Glomerular endothelial cell (primary cell): ENCODE measurements at places on chromosomes 6 and 20.

GRCh38 chr6:96659084-96659845 lies 96.3 kb downstream of the FHL5 start:
- no peak for DNase-seq

DNA sequence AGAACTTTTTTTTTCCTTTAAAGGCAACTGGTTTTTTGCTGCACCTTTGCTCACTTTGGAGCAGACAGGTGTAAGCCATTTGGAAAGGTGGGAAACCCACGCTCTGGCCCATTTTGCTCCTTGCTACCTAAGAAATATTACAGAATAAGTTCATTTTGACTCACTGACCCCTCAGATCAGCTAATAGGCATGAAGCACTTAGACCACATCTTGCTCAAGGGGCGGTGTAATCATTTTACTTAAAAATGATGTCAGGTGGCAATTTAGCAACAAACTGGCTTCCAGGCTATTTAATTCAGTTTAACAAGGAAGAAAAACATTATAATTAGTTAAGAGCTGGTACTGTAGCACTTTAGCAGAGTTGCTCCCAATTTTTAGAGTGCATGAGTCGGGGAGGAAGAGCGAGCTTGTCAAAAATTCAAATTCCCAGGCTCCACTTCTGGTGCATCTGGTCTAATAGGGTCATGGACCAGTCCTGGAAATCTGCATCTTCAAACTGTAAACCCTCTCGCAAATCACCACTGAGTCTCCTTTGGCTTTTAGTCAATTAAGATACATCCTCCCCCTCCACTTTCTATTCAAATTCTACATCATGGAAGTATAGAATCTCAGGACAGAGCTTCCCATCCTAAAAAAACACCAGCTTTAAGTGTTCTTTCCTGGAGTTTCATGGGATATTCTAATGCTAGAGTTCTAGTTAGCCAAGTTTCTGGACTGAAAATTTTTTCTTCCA lies 38.2 kb downstream of the JAG1 start:
- DNase-seq: no peak

- no peak for DNase-seq
Measured at GRCh38 chr20:53844259-53844658, 226.1 kb downstream of the BCAS1 start.

GRCh38 chr6:74901576-74901975 lies 304.3 kb downstream of the COL12A1 start:
- no peak for DNase-seq

DNA sequence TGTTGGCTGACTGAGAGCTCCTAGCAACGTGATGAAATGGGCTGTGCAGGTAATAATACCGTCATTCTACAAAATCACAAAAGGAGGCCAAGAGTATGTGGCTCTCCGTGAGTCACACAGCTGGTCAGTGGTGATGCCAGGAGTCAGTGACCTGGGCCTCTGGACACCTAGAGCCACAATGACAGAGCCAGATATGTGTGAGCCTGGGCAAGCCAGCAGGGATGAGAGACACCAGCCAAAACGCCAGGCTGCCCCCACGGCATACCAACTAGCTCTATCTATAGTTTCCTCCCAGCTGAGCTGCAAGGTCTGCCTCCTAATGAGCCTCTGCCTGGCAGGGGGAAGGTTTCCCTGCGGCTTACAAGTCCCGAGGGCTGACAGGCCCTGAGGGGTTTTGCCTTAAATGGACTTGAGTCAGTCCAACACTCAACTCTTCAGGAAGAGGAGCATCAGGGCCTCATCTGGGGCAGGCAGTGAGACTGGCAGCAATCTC lies 70.0 kb downstream of the CPNE5 start:
- no peak for DNase-seq

DNA sequence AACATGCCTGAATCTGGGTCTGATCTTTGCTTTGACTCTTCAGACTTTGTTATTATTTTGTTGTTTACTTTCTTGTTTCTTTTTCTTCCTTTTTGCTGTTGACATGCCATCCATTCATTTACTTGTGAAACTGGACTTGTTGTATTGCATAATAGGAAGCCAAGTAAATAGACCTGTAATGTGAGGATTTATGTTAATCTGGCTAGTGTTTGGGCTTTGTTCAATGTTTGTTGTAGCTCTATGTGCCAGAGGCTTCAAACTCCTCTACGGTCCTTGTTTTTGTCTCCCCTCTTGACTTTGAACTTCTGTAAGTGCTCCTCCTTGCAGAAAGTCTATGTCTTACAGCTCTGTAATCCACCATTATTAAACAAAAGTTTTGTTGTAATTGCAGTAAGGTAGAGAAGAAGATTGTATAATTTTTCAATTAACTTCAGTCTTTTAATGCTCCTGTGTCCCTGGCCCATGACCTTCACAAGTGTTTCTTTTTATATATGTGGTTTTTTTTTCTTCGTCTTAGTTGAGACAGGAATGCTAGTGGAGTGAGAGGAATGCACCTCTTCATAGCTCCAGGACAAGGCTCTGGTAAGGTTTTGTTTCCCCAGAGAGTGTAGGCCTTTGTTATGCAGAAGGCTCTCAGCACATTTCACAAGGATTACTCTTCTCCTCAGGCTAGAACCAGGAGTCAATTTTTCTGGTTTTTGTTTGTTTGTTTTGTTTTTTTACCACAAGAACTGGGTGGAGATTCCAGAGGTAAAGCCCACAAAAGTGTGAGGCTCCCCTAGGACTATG lies 1061.8 kb upstream of the CITED2 start:
- DNase-seq: no peak

DNA sequence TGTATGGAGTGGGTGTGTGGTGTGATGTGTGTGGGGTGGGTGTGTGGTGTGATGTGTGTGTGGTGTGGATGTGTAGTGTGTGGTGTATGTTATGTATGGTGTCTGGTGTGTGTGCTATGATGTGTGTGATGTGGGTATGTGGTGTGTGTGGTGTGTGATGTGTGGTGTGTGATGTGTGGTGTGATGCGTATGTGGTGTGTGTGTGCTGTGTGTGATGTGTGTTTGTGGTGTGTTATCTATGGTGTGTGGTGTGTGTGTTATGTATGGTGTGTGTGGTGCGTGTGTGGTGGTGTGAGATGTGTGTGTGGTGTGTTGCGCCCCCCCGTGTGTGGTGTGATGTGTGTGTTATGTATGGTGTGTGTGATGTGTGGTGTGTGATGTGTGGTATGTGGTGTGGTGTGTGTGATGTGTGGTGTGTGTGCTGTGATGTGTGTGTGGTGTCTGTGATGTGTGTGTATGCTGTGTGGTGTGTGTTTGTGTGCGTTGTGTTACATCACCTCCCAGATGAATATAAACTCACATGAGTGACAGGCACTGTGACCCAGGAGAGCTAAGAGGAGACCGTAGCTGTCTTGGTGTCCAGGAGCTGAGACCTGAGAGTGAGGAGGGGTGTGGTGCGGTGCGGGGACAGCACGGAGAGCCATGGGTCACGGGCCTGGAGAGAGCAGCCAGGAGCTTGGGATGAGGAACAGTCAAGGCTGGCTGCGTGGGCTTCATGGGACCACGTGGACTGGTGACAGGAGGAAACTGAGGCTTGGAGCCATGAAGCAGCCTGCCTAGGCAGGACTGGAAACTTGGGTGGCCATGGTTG lies 8.8 kb downstream of the DLGAP4 start:
- DNase-seq: no peak

DNA sequence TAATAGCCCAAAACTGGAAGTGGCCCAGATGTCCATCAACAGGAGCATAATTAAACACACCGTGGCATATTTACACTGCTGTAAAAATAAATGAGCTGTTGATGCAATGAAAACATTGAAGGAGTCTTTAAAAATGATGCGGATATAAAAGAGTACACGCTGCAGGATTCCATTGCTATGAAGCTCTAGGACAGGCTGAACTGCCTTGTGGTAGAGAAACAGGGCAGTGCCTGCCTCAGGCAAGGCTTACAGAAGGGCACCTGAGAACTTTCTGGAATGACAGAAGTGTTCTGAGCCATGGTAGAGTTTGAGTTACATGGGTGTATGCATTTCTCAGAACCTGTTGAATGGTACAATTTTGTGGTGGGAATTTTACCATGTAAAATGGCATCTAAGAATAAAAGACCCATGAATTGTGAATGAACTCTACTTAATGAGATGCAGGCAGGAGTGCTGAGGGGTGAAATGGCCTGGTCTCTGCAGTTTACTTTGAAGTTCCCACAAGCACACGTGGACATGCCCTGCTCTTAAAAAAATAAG lies 45.3 kb upstream of the RIN2 start:
- no peak for DNase-seq

DNA sequence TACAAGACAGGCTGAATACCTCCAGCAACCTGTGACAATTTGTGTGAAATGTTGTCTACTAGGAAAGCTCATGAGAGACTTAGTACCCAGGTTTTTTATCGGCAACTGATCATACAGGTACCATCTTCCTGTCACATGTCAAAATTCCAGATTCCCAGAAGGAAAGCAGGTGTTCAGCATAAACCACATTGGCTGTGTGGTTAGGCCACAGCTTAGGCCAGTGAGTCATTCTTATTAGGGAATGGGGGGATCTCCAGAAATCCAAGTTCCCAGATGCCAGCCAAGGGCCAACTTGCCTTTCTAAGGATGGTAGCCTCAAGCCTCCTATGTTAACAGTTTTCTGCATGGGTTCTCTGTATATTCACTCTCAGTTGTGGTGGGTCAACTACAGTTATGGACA lies 65.9 kb downstream of the FAM184A start:
- DNase-seq: no peak

DNA sequence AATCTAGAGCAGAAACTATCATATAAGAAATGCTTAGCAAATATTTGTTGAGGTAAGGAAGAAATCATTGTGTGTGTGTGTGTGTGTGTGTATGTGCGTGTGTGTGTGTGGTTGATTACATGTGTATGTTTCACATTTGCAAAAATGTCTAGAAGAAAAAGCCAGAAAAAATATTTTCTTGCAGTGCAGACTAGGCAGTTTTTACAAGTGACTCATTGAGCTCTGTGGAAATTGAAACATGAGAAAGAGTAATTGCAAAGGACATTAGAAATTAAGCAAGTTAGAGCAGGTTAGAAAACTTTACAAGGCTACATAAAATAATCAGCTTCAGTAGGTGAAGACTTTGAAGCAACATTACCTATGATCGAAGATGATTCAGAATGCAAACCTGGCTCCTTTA lies 669.0 kb upstream of the EYS start:
- DNase-seq: no peak

DNA sequence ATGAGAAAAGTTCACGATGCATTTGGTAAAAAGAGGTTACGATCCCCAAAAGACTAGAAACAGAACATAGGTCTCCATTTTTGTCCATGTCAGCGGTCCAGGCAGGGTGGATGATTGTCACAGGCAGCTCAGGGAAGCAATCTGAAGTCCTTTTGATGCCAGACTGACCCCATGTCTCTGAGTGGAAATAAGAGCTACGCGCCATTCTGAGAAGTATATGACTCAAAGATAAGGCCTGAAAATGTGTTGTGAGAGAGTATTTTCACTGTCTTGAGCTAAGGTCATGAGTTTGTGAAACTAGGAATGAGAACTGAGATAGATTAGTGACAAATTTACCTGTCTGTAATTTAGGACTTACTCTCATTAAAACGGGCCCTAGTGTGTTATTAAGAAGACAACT lies 69.5 kb downstream of the LYRM4 start:
- no peak for DNase-seq
